Activated CD4-positive, alpha-beta T cell treated with anti-CD3 and anti-CD28 coated beads, Interleukin-2, amount 50 U/mL, for 4 hours (primary cell): ENCODE measurements at places on chromosomes 4 and X.

DNA sequence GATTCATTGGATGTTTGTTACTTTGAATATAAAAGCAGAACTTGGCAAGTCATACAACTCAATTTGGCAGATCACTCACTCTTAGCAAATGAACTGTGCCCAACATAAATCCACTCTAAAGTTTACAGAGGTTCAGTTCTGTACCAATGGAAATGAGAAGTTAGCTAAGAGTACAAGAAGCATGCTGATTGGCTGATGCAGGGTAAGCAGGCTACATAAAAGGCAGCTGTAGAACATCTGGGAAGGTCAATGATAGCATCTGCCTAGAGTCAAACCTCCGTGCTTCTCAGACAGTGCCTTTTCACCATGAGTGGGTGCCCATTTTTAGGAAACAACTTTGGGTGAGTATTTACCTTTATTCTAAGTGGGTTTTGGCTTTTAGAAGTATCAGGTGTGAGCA is at the start of gene TDO2:
Gene TDO2 (plus strand): TSS at position 244 of the 400 bp plus-strand sequence. CDS start 63 bp downstream, at position 307.
- no peak for DNase-seq

GRCh38 chrX:54415534-54416350 is 24.5 kb upstream of the TSR2 start:
- DNase-seq, result no peak

DNA sequence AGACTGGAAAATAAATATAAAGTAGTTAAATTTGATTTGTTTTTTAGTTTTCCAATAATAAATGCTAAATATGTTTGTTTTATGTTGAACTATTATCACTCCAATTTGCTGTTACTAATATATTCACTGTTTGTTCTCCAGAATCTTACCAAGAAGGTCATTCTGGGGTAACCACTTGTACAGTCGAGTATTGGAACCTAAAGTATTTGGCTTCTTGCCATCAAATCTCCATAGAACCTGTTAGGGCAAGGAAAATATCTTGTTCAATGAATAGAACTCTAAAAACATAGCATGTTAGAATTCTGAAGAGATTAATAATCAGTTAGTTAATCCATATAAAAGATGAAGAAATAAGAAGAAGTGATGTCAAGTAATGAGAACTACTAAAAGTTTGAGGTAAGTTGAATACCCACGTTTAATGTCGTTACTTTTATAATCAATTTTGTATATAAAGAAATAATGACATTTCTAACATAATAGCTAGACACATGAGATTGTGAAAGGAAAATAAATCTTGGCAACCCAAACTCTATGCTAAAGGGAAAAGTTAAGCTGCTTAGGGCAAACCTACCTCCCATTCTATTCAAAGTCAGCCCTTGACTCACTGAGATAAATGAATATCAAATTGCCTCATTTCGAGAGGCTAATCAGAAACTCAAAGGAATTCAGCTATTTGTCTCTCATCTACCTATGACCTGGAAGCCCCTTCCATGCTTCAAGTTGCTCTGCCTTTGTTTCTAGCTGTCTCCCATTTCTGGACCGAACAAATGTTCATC is 15.3 kb downstream of the UGT2B15 start:
- no peak for DNase-seq

GRCh38 chrX:72478853-72479252 is 93.8 kb downstream of the HDAC8 start:
- no peak for DNase-seq

GRCh38 chr4:55517526-55518229 is 29.0 kb downstream of the CLOCK start:
- no peak for DNase-seq

GRCh38 chr4:157804986-157805385 is 367.8 kb downstream of the GASK1B start:
- no peak for DNase-seq

DNA sequence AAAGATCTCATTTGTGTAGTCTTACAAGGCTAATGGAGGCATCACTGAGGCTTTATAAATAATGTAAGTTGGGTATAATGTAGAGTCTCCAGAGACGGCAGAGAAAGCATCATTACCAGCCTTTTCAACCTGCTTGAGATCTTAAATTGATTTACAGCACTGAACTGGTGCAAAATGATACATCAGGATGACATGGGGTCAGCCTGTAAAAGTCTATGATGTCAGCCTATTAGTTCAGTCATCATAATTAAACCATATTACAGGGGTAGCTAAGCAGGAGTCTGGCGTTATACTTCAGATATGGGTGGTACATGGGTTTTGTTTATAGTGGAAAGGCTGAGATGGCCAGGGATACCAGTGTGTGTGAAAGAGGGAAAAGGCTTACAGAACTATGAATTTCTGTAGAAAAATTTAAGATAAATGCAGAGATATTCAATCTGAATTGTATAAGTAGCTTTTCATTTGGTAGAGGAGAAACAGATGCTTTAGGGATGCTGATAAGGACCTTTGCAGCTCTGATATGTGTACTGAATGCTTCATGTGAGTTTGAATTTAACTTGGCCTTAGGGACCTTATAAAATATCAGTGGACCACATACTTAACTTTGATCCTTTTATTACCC is 2.7 kb downstream of the SMAD1 start:
- DNase-seq, result no peak

DNA sequence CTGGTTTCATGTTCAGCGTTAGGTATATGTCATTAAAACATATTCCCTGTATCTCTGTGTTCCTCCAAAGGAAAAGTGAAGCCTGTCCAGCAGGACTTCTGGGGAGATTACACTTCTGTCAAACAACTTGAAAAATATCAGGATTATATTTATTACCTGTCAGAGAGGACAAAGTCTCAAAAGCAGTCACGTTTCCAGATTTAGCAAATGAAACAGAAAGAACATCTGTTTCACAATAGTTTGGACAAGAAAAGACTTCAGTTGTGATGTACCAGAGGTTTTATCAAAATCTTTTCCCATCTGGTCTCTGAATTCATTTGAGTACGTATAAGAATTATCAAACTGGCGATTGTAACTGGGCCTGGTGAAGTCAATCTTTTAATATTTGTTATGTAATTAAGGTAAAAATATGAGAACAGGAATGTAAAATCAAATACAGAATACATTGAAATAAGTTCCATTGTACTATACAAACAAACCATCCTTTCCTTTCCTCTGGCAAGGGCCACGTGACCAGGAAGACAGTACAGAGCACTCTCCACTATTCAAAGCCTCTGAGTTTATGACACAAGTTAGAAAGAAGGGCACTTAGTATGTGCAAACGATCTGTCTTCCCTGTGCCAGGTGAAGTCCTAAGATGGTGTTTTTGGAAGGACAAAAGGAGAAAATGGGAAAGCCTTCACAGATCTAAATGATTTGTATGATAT is 3.2 kb downstream of the CASP3 start:
- DNase-seq, result no peak

DNA sequence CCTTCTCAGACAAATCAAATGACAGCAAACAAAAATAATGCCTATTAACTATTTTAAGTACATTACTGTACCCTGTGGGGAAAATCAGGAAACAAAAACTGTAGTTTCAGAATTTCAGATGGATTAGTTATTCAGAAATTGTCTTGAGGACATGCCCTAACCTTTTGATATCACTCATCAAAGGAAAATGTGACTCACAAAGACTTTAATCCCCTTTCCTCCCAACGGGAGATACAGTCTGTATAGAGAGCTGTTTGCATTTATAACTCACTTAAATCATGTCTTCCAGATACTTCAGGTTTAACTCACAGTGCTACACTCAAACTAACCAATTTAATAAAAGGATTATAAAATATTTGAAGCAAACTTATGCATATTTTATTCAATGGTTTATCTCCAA is 304.0 kb downstream of the MAPK10 start:
- no peak for DNase-seq

DNA sequence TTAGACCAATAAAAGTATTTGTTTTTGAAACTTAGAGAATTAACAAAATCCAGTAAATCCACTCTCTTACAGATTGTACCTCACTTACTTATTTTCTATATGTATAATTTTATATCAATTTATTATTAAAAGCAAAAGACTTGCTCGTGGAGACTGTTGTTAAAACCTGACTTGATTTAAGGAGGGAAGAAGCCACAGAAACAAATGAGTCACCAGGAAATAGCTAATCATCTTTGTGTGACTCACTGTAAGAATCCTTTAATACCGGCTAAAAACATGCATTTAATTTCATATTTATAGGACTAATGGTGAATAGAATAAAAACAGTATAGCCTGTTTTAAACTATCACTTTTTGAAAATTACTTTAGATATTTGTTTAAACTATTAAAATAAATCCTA is 29.9 kb upstream of the UBE2NL start:
- no peak for DNase-seq

GRCh38 chrX:32852203-32852602 is 359.1 kb downstream of the DMD start:
- DNase-seq, result no peak
